ENCODE measurements at places on chromosomes 1 and 21.

DNA sequence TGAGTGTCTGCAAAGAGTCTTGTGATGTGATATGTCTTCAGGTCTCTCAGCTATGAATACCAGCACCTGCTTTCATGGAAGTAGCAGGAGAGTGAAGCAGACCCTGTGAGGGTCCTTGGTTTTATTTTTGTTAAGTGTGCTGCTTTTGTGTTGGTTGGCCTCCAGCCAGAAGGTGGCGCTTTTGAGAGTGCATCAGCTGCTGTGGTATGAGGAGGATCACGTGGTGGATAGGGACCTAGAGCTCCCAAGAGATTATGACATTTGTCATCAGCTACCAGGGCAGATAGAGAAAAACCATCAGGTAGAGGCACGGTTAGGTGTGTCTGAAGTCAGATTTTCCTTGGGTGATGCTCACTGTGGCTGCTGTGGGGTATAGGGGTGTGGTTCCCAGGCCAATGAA, 1232.1 kb downstream of the MRPL39 start:
- DNase-seq: peak; percentile 5

GRCh38 chr21:25845729-25846256, 111.0 kb downstream of the GABPA start:
- DNase-seq: no peak

- no peak for DNase-seq
Observed at GRCh38 chr1:153527023-153527682, 8.6 kb downstream of the S100A6 start.

DNA sequence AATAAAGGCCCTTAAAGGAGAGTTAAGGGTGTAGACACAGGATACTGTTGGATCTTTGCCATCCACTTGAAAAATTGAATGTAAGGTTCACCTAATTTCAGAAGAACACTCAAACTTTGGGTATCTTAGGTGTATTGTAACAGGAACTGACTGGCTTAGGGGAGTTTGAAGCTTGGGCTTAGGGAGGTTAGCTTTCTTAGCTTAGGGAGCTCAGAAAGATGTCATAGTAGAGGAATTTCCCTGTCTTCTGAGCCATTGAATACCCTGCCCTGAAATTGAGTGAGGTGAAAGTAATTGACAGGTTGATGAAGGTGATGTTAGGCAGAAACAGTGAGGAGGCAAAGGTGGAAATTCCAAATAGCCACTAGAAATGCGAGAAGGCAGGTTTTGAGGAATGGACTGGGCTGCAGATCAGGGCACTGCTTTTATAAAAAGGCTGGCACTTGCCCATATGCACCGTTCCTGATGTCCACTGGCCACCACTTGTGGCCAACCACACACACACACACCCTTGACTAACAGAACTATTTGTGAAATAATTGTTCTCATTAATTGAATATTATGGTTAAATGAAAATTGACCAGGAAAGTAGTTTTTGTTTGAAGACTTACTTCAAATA, 16.5 kb downstream of the BACH1 start:
- DNase-seq: no peak

DNA sequence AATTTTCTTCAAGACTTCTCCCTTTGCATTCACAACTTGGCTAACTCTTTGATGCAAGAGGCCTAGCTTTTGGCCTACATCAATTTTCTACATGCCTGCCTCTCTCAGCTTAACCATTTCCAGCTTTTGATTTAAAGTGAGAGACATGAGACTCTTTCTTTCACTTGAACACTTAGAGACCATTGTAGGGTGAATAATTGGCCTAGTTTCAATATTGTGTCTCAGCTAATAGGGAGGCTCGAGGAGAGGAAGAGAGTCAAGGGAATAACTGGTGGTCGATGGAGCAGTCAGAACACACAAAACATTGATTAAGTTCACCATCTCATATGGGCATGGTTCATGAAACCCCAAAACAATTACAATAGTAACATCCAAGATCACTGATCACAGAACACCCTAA, 225.5 kb downstream of the TPR start:
- DNase-seq: no peak

GRCh38 chr1:218259800-218260199, 25.3 kb upstream of the RRP15 start:
- no peak for DNase-seq

DNA sequence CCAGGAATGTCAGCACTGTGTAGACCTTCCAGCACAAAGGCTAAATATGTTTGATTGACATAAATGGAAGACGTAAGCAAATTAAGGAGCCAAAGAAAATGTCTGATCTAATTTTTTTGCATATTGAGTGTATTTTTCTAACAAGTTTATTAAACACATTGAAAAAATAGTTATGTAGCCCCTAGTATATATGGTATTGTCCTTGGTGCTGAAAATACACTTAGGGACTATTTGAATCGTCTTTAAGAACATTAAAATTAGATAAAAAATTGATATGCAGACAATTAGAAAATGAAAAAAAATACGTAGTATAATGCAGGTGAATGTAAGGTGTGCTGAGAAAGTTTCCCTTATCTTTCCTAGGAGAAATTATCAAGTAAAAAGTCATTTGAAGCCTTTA, 337.0 kb downstream of the OMA1 start:
- DNase-seq: no peak

- no peak for DNase-seq
Observed at GRCh38 chr1:93317207-93317606, 28.5 kb upstream of the DR1 start.

All from effector memory CD8-positive, alpha-beta T cell (primary cell).